ENCODE measurements at places on chromosomes 2 and 18.

- no peak for DNase-seq
Measured at GRCh38 chr2:78564666-78565065, 460.8 kb upstream of the REG3G start.

DNA sequence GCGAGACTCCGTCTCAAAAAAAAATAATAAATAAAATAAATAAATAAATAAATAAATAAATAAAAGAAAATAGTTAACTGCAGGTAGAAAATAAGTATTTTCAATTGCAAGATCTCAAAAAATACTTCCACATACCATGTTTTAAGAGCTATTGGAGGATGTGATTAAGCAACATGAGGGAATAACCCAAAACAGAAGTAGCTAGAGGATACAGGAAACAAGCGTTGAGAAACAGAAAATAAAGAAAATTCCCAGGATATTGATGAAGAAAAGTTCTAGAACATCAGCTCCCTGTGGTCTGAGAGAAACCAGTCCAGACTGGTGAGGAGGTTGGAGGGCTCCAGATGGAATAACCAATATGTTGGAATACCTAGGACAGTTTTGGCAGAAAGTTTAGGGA, 57.3 kb upstream of the RND3 start:
- no peak for DNase-seq

GRCh38 chr18:46740046-46740445, 16.8 kb downstream of the ST8SIA5 start:
- DNase-seq: no peak

DNA sequence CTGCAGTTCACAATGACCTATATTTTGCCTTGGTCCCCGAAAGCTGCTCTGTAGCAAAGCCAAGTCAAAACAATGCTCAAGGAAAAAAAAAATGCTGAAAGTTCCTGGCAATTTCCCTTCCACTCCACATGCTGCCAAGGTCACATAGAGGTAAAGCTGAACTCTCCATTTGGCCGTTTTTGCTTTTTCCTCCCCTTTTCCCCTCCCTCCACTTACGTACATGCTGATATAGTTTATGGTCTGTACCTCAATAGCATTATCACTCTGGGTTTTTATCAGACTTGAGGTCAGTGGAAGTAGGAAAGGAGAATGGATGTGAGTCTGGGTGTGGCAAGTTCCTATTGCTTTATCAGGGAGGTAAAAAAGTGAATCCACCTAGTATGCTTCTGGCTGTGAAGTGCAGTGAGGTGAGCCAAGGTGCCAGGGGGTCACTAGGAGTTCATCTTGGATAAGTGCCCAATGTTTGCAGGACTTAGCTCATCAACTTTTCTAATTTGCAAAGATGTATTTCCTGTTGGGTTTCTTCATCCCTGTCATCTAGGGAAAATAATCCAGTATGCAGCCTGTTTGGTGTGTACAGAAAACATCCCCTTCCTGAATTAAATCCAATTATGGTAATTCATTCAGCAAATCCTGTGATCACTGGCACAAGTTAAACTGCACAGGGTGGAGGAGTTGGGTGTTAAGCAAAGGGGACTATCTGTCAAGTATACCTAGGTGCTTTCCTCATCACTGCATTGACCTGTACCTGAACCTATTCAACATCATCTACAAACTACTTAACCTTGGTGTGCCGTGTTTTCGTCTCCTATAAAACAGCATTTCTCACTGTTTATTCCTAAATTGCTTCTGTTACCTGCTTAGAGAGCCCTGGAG, 124.3 kb upstream of the CYP26B1 start:
- DNase-seq: no peak

- no peak for DNase-seq
Measured at GRCh38 chr18:5512176-5512575, 31.6 kb downstream of the EPB41L3 start.

DNA sequence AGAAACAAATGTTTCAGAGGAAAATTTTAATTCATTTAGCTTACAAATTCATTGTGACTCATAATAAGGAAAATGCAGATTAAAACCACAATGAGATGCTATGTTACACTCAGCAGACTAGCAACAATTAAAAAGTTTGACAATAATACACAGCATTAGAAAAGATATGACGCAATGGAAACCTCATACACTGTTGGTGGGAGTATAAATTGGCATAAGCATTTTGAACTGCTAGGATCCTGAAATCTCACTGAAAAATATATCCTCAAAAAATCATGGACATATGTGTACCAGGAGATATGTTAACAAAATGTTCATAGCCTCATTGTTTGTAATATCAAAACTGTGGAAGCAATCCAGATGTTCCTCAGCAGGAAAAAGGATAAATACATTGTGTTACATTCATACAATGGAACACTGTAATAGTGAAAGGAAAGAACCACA, 13.7 kb downstream of the CALCRL start:
- no peak for DNase-seq

- peak; percentile 26 for DNase-seq
Measured at GRCh38 chr2:106542746-106543359, 55.7 kb downstream of the CD8B2 start.

DNA sequence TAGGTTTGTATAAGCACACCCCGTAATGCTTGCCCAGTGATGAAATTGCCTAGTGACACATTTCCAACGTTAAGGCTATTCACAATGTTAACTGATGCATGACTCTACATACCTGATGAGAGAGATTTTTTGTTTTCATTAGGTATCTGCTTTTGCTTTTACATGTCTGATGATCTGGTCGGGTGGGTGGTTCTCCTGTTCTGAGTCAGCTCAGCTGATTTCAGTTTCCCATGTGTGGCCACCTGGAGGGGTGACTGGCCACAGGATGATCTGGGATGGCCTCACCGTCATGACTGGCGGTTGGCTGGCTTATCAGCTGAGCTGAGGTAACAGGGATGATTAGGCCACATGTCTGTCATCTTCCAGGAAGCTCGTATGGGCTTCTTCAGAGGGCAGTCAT, 33.8 kb upstream of the ACYP2 start:
- no peak for DNase-seq

DNA sequence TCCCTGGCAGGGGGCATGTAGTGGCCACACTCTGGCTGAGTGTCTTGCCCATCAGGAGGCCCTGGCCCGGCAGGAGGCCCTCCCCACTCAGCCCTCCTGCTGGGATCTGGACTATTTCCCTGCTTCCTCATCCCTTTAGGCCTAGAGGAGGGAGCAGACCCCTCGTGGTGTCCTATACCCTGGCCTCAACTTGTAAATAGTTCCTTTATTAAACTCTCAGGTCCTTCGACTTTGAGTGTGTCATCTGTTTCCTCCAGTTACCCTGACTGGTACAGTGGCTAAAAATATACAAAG, 166.7 kb upstream of the GLI2 start:
- no peak for DNase-seq

- DNase-seq: no peak
Measured at GRCh38 chr2:113251118-113251517, 27.6 kb downstream of the PAX8 start.

- no peak for DNase-seq
Measured at GRCh38 chr2:217016796-217017419, 157.0 kb upstream of the TNP1 start.

- no peak for DNase-seq
Measured at GRCh38 chr2:210938228-210938627, 381.8 kb downstream of the CPS1 start.

DNA sequence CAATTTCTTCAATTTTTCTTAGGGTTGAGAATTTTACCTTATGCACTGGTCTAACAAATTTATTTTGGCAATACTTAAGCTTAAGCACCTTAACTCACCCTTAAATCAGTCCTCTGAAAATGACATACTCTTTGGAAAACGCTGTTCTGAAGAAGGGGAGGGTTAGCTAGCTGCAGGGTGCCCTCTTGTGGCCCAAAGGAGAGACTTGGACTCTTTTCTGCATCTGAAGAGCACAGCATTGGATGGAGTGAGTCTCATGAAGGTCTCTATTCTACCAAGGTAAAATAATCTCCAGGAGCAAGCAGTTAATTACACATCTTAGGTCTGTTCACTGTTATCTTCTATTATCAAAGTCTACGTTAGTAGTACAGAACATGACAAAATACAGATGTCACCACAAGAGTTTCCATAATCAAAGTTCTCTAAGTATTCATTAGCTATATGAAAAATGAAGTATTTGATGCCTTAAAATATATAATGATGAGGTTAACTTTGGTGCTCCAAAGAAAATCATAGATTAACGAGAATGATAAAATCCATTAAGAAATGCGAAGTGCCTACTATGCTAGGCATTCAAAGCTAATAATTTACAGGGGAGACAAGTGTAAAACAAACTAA, 24.4 kb downstream of the PUM2 start:
- peak; percentile 11 for DNase-seq

- no peak for DNase-seq
Measured at GRCh38 chr2:213764849-213765248, 480.6 kb downstream of the SPAG16 start.

- no peak for DNase-seq
Measured at GRCh38 chr18:22666411-22666940, 248.8 kb upstream of the CTAGE1 start.

DNA sequence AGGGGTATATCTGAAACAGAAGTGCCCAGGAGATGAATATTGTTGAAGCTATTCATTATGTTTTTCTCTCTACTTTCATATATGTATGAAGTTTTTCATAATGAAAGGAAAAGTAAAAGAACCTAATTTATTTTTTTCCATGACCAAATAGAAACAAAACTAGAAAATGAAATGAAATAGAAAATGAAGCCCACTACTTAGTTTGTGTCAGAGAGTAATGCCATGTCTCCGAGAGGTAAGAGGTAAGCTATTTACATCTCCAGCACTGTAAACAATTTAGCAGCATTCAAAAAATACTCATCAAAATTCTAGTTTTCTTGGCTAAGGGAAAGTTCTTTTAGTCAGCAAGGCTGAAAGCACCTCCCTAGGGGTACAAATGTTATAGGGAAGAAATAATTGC, 238.6 kb downstream of the PTH2R start:
- DNase-seq: no peak

GRCh38 chr2:217688494-217688893, 314.3 kb downstream of the TNS1 start:
- DNase-seq: no peak

DNA sequence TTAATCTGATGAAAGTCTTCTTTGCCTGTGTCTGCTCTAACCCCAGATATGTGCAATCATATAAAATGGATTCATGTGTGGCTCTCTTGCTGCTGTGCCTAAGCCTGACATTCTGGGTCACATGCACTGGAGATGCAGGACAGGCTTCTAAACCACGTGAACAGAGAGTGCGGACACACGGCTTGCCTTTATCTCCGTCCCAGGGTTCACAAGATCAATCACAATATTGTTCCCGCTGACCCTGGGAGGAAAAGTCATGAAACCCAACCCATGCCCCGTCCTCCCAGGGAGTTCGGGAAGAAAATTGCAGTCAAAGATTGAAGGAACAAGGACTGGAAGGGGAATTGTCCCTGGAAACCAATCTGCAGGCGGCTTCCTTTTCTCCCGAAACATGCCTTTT, 74.8 kb downstream of the VAPA start:
- no peak for DNase-seq

DNA sequence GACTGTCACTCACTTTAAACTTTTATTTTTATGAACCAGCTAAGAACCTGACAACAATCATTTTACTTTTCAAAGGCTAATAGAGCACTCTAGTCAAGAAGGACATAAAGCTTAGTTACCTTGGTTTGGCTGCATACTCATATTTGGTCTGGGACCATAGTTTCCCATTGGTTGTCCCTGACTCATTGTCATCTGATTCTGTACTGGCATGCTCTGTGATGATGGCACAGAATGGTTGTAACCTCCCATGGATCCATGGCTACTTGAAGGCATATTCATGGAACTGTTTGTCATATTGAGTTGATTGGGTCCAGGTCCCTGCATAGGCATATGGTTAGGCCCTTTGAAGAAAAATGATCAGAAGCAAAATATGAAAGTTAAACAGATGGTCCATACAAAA, 37.9 kb downstream of the SS18 start:
- DNase-seq: no peak

GRCh38 chr2:180058993-180059392, 51.9 kb upstream of the CWC22 start:
- DNase-seq: no peak

- no peak for DNase-seq
Measured at GRCh38 chr2:235049069-235049468, 97.3 kb downstream of the SH3BP4 start.

DNA sequence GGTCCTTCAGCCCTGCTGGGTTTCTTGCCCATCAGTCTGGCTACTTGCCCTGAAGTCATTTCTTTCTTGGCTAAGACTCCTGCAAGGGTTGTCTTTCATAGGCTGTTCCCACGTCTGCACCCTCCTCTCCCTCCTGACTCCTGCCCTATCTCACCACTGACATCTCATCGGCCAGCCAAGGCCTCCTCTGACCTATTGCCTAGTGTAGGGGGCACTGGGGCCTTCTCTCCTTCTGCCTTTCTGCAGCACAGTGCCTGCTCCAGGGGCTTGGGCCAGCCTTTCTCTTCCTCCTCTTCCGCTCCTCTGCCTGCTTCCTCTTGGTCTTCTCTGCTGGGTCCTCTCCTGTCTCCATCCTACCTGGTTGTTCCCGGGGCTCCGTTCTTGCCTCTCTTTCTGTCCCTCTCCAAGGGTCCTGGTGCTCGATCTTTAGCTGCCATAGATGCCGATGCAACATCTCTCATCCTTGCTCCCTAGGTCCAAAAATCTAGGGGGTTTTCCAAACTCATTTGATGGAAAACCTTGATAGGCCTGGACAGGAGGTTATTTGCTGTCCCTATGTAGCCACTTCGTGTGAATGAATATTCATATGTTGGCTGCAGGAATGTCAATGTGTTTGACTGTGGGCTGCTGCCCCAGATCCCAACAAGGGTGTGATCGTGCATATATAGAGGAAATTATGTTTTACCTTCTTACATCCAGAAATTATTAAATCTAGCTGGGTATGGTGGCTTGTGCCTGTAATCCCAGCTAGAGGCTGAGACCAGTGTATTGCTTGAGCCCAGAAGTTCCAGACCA, 9.7 kb upstream of the NT5DC4 start:
- no peak for DNase-seq

GRCh38 chr18:79975985-79976680, 11.7 kb downstream of the HSBP1L1 start:
- no peak for DNase-seq

GRCh38 chr2:216693414-216694080, 1.8 kb downstream of the IGFBP5 start:
- DNase-seq: no peak

GRCh38 chr18:56770873-56771272, 119.7 kb downstream of the WDR7 start:
- no peak for DNase-seq
